Kidney glomerular epithelial cell (primary cell): ENCODE measurements at places on chromosomes 7 and 10.

DNA sequence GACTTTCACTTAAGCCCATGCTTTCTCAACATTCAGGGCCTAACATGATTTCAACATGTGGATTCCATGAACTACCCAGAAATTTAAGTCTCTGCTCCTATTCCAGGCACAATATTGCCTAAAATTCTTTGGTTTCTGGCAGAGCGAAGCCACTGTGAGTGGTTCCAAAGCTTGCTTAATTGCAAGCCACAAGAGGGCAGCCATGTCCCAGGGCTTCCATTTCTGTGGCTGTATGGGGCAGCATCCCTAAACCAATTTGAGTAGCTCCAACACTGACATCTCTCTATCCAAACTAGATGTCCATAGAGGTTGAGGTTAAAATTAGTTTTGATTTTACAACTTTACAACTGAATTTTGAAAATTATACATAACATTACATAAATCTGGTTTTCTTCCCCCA, 56.3 kb upstream of the MDFIC start:
- DNase-seq: peak; percentile 5

GRCh38 chr10:11724938-11725776, 17.0 kb upstream of the ECHDC3 start:
- peak; percentile 78 for DNase-seq

- DNase-seq: no peak
These were observed 71.7 kb downstream of the TNS3 start for GRCh38 chr7:47510192-47510591.

DNA sequence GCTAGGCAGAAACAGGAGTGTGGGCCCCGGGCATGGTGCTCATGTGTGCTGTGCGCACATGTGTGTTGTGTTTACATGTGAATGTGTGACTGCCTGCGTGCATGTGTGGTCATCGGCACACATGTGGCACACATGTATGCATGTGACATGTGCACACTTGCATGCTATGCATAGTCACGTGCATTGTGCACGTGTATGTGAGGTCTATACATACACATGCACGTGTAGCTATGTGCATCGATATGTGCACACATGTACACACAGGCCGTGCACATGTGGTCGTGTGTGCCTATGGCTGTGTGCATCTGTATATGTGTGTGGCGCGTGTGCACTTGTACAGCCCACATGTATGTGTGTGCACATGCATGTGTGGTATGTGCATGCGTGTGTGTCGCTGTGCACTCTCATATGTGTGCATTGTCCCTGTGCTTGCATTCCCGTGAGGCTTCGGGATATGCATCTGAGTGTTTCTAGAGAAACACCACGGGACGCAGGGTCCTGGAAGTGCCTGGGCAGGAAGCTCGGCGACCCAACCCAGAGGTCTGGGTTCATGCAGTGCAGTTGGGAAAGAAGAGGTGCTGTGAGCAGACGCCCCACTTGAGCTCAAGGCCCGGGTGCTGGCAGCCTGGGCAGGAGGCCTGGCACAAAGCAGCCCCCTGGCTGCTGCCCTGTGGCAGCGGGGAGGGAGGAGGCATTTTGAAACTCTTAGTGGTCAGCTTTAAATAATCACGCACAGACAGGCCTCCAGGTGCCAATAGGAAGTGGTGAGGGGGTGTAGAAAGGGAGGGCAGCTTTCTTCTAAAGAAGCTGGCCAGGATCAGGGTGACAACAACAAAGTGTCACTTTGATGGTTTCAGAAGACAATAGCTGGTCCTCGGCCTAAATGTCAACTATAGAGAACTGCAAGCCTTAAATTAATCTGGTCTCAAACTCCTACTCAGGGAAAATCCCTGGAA, 410.0 kb upstream of the MGMT start:
- DNase-seq: no peak

GRCh38 chr10:43648095-43648397, 635 bp downstream of the ZNF32 start:
- DNase-seq: no peak

DNA sequence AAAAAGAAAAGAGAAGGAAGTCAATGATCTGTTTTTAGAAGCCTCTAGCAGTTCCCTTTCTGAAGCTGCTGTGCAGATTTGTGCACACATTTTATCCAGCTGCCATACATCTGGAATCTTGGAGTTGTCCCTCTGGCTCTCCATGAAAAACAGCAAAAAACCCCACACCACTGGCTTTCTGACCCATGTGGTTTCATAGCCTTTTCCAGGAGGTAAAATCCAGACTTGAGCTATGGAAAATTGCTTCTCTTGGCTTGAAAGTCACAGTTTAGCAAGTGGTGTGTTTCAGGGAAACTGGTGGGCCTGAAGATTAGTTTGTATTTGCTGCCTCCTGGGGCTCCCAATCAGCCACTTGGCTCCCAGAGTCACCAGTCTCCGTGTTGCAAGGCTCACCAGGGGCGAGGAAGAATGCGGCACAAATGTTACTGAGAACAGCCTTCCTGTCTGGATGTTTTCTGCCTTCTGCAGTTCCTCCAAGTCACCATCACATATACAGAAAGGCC, 50.1 kb upstream of the ADRB1 start:
- no peak for DNase-seq

DNA sequence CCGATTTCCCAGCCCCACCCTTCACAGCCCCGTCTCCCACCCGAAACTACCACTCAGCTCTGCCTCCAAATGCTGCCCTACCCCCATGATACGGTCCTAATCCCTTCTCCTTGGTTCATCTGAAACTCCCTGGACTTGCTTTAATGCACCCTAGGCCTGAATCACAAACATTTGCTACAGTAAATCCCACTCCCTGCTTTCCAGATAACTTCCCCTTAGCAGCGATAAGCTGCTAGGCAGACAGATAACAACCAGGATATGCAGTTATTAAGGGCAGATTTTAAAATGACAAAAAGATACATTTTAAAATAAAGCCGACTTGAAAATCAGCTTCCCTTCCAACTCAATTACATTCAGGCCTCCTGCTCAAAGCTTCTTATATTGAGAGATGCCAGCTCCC, 514.7 kb downstream of the GRID1 start:
- no peak for DNase-seq

GRCh38 chr7:52107355-52107754, 790.7 kb upstream of the COBL start:
- DNase-seq: no peak

DNA sequence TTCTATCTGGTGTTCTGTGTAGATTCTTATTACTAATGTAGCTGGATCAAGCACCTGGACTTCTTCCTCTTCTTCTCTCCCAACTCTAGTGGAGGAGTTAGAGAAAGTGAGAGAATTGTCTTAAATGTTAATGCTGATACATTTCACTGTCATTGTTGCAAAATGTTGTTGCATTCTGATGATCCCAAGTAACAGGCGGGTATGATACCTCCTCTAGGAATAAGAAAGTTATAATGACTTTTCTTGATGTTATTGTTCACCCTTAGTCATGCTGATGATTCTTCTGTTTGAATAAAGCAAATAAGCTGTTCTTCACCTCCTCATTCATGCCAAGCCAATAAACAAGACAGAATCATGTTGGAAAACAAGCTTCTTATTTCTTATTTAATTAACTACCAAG, 9.1 kb downstream of the CHRM2 start:
- no peak for DNase-seq

DNA sequence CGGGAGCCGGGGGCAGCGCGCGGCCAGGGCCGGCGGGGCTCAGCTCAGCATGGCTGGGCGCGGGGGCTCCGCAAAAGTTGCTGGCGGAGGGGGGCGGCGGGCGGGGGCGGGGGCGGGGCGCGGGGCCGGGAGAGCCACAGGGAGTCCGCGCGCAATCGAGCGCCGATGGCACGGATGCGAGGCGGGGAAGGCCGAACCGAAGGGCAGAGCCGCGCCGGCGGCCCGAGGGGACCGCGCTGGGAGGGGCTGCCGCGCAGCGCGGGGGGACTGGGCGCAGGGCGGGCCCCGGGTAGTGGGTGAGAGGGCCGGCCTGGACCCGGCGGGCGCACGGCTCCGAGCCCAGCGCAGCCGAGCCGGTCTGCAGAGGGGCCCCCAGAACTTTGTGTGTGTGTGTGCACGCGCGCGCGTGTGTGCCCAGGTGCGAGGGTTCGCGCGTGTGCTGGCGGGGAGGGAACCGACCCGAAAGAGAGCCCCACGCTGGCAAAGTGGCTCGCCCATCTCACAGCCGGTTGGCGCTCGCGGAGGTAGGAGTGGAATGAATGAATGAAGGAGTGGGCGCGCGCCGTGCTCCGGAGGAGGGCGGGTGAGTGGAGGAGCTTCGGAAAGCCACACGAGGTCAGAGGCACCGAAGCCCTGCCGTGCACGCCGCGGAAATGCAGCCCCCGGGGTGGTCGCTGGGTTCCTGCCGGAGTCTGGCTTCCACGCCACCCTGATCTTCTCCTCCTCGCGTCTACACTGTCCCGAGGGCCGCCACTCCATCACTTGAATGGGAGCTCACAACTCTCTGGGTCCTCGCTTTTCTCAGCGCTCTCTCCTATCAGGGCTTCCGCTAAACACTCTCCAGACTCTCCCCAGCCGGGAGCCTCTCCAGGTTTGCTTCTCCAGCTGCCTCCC, at the start of gene HIPK2:
Gene HIPK2 (minus strand): TSS at position 51 of the 894 bp plus-strand sequence. CDS start 375 bp downstream, outside the sequence.
- DNase-seq: peak; percentile 41

GRCh38 chr7:157566631-157567006, 229.8 kb downstream of the DNAJB6 start:
- DNase-seq: no peak

DNA sequence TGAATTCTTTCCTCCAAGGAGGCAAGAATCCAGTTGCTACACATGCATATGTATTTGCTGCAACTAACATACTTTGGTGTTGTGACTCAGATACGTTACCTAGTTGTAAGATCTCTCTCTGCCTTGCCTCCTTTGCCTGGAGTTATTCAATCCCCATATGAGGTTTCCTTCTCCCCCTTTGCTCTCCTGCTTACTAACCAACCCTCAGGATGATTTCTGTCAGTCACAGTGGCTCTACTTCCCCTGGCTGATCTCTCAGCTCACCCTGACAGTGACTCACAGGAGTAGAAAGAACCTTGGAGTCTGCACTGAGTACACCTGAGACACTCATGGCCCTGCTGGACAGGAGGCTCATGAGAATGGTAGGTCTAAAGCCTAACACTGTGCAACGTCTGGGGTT, 92.0 kb downstream of the TMEM106B start:
- DNase-seq: no peak

GRCh38 chr10:60565492-60565891, 175.8 kb upstream of the ANK3 start:
- DNase-seq: no peak

GRCh38 chr10:31581741-31582323, 262.8 kb downstream of the ZEB1 start:
- no peak for DNase-seq

GRCh38 chr7:144622745-144623144, 213.1 kb downstream of the TPK1 start:
- no peak for DNase-seq

- no peak for DNase-seq
These were observed 3.4 kb downstream of the ENTPD1 start for GRCh38 chr10:95759233-95759826.

DNA sequence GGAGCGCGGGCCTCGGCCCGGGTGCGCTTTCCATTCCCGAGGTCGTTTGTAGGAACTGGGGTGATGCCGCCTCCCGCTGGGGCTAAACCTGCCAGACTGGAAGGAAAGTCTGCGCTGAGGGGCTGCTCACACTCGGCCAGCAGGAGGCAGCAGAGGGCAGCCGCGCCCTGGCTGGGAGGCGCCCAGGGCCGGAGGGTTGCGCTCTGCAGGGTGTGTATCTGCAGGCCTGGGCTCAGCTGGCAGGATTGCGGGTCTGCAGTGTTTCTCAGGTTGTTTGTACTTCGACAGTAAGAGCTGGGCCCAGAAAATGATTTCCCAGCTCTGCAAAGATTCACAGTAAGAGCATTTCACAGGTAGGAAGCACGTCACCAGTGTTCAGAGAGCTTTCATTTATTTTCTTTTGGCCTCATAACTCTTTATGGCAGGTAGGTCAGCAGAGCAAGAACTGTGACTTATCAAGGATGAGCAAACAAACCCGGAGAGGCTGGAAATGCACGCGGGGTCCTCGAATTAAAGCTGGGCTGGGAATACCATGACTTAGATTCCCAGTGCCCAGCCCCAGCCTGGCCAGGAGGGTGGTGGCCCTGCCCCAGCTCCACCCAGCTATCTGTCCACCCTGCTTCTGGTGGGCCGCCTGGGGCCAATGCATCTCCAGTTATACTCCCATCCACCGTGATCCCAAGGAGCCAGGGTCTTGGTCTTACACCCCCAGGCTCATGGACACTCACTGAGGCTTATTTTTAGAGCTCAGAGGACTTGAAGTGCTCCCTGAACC, 15.2 kb upstream of the PPP2R2D start:
- peak; percentile 69 for DNase-seq

DNA sequence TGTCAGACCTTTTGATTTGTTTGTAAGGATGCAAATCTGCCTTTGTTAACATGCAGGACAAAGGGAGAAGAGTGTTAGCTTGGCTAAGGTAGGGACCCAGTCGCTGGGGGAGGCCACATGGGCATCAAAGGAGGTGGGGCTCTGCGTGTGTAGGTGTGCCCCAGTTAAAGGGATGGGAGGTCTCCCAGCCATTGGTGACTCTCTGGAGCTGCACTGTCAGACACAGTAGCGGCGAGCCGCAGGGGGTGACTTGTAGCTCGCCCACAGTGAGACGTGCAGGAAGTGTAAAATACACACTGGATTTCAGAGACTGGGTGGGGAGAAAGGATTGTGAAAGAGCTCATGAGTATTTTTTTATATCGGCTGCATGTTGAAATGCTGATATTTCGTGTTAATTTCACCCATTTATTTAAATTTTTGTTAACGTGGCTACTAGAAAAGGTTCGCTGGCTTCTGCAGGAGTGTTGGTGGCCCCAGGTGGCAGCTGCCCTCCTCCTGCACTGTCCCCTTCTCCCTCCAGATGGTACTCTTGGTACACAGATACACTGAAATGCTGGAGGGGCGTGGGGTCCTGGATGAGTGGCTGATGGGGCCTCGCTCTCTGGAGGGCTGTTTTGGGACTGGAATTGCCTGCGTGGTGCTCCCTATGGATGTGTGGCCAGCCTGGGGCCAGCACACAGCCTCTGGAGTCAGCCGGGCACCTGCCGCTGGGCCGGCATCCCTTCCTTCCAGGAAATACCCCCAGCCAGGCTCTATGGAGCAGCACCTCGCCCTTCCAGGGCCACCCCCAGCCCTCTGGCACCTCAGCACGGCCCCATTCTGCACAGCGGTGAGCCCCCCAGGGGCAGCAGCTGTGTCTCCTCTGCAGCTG, 59.2 kb downstream of the LHPP start:
- DNase-seq: no peak

- no peak for DNase-seq
These were observed 221.4 kb downstream of the ADARB2 start for GRCh38 chr10:1515780-1516491.
